ENCODE measurements at places on chromosomes 12 and 14.

DNA sequence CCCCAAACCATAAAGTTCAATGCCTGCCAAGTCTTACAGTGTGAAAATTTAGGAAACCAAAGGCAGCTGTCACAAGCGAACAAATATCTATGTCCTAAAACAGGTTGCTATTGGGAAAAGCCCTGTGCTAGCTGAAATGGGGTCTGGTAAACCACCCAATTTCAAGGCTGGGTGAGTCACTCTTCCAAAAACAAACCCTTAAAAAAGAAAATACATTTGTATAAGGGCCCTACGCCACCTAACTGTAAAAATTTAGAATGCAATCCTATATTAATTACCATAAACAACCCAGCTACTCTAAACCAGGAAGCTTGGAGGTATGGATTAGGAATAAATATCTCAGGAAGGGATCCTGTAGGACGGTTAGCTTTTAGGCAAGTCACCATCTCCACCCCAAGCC, 32.1 kb downstream of the PRMT8 start:
- DNase-seq = no peak

GRCh38 chr12:123516216-123516780, 17.2 kb downstream of the RILPL1 start:
- no peak for DNase-seq

DNA sequence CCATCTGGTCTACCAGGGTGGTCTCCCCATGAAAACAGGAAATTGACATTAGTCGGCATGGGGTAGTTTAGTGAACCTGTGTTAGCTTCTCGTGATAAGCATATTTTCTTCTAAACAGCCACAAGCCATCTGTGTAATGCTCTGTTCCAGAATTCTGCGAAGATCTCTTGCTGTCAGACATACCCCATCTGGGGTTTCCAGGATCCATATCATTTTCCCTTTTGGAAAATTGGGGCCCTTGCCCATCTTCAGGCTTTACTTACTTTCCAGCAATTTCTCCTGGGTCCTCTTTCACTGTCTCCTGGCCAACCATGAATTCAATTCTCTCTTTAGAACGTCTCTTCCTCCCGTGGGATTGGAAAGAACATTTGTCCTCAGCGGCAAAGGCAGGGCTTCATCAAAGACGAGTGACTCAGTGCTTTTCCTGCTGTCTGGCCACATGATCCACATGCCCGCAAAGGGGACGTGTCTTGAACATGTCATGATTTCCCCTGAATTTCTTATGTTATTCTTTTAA, 21.4 kb upstream of the NCOR2 start:
- no peak for DNase-seq

DNA sequence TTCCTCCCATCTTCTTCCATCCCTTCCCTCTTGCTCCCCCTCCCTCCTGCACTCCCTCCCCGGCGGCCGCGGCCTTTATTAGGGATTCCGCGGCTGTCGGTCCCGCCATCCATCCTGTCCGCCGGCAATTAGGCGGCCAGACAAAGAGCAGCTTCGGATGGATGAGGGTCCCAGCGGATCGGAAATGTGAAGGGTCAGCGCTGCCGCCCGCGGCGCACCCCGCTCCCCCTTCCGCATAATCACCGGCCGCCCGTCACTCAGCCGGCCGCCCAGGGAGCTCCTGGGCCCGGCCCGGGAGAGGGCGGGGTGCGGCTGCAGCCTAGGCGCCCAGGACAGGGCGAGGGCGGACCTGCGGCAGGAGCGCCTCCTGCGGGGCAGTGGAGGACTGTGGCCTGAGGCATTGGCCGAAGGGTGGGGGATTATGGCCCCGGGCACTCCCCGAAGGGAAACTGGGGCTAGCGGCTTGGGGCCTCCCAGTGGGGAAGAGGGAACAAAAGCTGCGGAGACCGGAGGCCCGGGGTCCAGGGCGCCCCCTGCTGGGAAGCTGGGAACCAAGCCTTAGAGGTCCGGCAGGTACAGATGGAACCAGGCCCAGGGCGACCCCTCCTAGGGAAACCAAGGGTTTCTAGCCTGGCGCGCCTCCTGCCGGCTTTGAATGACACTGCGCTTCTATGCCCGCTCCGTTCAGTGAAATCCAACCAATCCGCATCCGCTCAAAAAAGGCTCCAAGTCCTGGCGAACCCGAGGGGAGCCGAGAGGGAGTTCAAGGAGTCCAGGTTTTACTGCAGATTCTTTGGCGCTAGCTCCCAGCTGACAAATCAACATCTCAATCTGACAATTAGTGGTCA, 4.4 kb upstream of the DNAJC22 start:
- DNase-seq = peak; percentile 66

DNA sequence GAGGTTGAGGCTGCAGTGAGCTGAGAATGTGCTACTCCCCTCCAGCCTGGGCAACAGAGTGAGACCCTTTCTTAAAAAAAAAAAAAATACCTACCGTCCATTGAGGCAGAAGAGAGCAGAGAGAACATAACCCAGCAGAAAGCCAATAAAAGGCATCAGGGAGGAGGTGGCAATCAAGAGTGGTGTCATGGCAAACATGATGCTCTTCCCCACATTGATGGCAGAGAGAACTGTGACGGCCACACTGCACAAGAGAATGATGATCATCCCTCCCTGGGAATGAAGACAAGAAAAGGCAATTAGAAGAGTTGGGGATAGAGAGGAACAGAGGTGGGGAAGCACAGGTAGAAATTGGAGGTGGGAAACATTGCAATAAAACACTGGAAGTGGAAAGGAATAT, 12.1 kb downstream of the SRSF5 start:
- no peak for DNase-seq

DNA sequence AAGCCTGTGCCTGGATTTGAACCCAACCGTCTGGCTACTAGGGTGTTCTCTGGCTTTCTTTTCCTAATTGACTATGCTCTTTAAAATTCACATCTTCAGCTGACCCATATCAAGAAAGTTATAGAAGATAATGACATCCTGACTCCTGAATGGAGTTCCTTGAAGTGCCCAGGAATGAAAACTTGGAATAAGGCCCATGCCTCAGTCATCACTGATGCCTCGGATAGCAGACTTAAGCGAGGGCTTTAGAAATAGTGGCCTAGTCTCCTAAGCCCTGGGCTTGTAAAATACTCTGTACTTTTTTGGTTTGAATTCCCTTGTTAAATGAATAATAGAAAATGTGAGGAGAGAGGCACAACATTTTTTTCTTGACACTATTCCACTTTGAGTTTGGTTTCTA, 39.0 kb downstream of the CHST11 start:
- no peak for DNase-seq

DNA sequence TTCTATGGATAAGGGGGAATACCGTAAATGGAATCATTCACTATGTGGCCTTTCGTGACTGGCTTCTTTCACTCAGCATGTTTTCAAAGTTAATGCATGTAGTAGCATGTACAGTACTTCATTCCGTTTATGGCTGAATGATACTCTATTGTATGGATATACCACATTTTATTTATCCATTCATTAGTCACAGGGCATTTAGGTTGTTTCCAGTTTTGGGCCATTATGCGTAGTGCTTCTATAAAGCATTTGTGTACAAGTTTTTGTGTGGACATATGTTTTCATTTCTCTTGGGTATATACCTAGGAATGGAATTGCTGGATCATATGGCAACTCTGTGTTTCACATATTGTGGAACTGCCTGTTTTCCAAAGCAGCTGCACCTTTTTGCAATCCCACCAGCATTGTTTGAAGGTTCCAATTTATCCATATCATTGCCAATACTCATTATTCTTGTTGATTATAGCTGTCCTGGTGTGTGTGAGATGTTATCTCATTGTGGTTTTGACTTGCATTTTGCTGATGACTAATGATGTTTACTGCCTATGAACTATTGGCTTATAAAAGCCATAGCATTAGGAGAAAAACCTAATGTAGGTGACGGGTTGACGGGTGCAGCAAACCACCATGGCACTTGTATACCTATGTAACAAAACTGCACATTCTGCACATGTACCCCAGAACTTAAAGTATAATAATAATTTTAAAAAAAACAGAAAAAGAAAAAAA, 45.5 kb downstream of the ATF7IP start:
- DNase-seq = no peak

GRCh38 chr12:61798778-61799177, 461.4 kb upstream of the USP15 start:
- no peak for DNase-seq

All from muscle of arm (tissue), 14 donors.